ENCODE measurements at places on chromosomes 3 and 15.

DNA sequence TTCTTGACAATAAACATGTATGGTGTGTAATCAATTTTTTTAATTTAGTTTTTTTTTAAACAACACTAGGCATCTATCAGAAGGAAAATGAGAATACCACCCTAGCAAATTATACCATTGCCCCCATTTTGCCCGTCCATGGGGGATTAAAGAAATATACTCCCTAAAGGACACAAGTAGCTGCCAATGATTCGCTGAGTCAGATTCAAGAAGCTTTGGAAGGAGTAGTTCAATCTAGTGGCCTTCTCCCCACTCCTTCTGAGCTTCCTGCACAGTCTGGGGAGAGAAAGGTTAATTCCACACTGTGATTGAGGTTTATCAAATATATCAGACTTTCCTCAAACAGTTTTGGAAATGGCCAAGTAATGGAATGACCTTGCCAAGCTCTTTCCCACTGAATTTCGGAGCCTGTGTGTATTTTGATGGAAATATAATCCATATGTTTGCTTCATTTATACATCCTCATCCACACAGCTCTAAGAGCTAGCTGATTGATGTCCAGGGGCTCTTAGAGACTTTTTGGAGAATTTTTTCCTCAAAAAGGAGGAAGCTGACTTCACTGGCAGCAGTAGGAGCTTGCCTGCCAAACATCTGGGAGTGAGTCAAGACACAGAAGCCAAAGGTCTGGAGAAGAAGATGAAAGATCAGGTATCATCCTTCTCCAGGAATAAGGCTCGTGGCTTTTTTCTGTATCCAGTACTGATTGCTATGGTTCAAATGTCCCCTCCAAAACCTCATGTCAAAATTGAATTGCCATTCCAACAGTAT lies 478.5 kb upstream of the PROK2 start:
- DNase-seq = no peak

DNA sequence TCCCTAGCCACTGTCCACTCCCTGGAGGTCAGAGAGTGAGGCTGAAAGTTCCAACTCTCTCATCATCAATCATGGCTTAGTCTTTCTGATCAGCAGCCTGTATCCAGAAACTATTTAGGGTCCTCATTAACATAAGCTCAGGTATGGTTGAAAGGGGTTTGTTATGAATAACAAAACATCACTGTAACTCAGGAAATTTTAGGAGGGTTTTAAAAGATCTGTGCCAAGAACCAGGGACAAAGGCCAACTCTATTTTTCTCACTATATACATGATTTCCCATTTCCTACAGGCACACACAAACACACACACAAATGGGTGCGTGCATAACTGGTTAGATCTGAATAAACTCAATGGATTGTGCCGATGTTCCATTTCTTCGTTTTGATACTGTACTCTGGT lies 23.6 kb downstream of the STOML1 start:
- no peak for DNase-seq

DNA sequence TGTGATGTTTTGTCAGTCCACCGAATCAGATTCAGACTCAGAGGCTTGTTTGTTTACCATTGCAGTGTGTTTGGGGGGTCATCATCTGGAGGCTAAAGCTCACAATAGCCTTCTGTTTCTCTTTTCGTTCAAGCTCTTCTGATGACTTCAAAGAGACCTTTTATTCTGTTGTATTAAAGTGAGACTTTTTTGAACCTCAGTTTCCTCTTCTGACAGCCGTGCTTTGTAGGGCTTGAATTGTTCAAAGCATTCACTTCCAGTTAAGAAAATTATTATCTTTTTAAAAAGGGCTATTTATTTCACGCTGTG lies 1.3 kb downstream of the PXK start:
- DNase-seq = no peak

- DNase-seq = no peak
These were observed 260.4 kb upstream of the GPR149 start for GRCh38 chr3:154690413-154690812.

- no peak for DNase-seq
These were observed 516.1 kb downstream of the ZIC1 start for GRCh38 chr3:147925272-147925671.

- no peak for DNase-seq
These were observed 370.2 kb upstream of the ZNF385D start for GRCh38 chr3:22121068-22121701.

- no peak for DNase-seq
These were observed 11.1 kb downstream of the ALPK3 start for GRCh38 chr15:84828086-84828908.

DNA sequence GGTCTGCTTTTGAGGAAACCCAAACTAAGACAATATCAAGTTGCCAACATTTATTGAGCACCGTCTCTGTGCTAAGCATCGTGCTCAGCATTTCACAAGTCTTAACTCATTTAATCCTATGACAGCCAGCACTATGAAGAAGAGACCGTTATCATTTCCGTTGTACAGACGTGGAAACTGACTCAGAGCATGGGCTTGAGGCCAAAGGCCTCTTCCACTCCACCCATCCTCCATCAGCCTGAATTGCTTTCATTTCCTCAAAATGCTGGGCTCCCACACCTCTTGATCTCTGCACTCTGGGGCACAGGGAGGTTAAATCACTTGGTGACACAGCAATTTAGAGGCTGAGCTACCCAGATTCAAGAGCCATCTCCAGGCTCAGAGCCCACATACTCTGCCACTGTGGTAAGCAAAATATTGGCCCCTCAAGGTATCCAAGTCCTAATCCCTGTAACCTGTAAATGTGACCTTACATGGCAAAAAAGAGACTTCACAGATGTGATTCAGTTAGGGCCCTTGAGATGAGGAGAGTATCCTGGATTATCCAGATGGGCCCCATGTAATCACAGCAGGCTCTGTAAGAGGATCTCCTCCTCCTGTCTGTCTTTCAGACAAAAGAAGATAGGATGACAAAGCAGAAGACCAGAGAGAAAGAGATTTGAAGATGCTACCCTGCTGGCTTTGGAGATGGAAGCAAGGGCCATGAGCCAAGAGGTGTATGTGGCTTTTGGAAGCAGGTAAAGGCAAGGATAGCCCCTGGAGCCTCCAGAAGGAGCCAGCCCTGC lies 24.3 kb upstream of the FLNB start:
- DNase-seq = peak; percentile 53

DNA sequence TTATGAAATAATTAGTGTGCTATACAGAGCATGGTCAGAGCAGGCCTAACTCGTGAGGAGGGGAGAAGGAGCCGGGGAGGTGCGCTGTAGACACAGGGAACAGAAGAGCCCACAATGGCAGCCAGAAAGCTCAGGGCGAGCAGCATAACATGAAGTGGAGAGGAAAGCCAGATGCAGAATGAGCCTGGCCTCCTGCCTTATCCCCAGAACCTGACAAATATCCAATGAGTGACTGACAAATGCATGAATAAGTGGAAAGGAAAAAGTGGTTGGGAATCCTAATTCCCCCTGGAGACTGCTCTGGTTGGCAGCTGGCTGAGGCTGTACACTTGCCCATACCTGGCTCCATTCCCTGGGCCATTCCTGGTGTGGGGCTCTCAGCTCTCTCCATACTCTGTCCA lies 9.2 kb upstream of the MST1R start:
- no peak for DNase-seq

DNA sequence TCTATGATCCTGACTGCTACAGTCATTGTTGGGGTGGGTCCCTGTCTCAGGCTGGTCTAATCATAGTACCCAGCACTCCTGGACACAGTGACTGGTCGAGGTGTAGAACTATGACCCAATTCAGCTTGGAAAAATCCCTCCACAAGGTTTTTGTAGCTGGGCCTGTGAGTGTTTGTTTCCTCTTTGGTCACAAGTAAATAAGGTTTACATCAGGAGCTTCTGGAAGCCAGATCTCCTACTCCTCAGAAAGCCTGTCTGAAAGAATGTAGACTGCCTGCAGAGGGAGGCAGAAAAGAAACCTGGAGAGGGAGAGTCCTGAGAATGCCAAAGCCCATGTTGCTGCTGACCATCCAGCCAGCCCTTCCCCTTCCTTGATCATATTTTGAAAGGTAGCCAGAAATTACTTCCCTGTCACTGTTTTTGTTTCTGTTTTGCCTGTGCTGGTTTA lies 123.2 kb downstream of the RAP2B start:
- no peak for DNase-seq
